ENCODE measurements at places on chromosomes 5 and 9.

GRCh38 chr5:2779459-2779858, 28.0 kb upstream of the IRX2 start:
- no peak overlapping the region for H3K27ac ChIP-seq
- H3K27me3 ChIP-seq, result no peaks in the 10 kb centered on the region
- no peak overlapping the region for H3K4me3 ChIP-seq
- no peak for DNase-seq

DNA sequence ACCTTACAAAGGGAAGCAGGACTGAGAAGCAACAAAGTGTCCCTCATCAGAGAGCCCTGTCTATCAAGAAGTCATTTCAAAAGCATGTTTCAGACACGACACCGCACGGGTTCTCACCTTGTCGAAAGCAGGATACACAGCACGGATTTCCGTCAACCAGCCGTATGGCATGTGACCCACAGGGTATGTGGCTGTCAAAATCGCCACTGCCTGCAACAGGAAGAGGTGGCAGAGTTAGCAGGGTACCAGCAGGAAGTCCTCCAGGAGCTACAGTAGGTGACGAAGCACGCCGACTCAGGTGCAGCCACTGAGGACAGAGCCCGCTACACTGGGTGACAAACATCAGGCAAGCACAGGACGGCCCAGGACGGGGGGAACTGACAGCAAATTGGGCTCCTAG, 81.2 kb downstream of the OTULIN start:
- H3K27me3 ChIP-seq, result no peaks in the 10 kb centered on the region
- H3K4me1 ChIP-seq, result 0 out of 2 replicates have a peak, but pooled peaks cover 2% of the 10 kb centered on the region
- H3K36me3 ChIP-seq, result peaks cover 2% of the 10 kb centered on the region
- DNase-seq, result no peak
- no peak overlapping the region for H3K27ac ChIP-seq

DNA sequence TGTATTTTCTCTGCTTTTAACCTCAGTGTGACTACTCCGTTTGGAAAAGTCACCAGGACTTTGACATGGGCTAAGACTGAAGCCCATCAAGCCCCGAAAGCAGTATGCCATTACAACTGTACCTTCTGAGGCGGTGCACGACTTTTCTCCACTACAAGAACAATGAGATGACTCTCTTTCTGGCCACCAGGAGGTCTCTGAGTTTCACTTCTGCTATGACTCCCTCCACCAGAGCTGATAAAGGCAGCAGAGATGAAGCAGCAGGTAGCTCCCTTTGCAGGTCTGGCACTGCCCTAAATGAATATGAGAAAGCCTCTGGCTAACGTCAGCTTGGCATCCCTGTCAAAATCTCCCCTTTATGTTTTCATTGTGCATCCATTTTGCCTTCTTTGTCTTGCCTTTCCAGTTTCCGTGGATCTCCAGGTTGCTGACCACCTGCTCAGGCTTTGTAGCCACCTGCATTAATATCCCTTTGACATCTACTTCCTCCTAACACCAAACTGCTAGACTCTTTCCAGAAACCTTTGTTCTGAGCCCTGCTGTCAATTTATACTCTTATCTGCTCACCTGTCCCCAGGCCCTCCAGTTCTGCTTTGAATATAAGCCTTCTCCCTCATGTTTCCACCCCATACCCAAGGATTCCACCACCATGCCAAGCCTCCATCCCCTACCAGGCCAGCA, 221.7 kb downstream of the ZNF608 start:
- peaks cover 7% of the 10 kb centered on the region for H3K4me1 ChIP-seq
- no peak overlapping the region for H3K27ac ChIP-seq

- H3K27ac ChIP-seq, result peak overlapping the region; percentile 10
- H3K4me3 ChIP-seq, result peak overlapping the region; percentile 74
- H3K36me3 ChIP-seq, result no peaks in the 10 kb centered on the region
These were observed 432 bp downstream of the STARD4 start for GRCh38 chr5:111511831-111512374.

DNA sequence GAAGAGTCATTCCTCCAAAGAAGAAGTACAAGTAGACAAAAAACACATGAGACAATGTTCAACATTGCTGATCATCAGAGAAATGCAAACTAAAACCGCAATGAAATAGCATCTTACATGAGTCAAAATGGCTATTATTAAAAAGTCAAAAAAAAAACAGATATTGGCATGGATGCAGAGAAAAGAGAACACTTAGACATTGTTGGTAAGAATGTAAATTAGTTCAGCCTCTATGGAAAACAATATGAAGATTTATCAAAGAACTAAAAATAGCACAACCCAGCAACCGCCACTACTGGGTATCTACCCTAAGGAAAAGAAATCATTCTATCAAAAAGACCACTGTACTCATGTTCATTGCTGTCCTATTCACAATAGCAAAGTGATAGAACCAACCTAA, 157.5 kb downstream of the CHSY3 start:
- no peak for DNase-seq
- H3K27ac ChIP-seq, result no peak overlapping the region
- no peaks in the 10 kb centered on the region for H3K27me3 ChIP-seq
- no peaks in the 10 kb centered on the region for H3K36me3 ChIP-seq
- no peak overlapping the region for H3K4me3 ChIP-seq
- H3K4me1 ChIP-seq, result no peaks in the 10 kb centered on the region

- DNase-seq, result no peak
- H3K36me3 ChIP-seq, result no peaks in the 10 kb centered on the region
- no peak overlapping the region for H3K27ac ChIP-seq
- H3K4me1 ChIP-seq, result no peaks in the 10 kb centered on the region
- H3K27me3 ChIP-seq, result no peaks in the 10 kb centered on the region
These were observed 30.4 kb downstream of the NUDT12 start for GRCh38 chr5:103532086-103532734.

DNA sequence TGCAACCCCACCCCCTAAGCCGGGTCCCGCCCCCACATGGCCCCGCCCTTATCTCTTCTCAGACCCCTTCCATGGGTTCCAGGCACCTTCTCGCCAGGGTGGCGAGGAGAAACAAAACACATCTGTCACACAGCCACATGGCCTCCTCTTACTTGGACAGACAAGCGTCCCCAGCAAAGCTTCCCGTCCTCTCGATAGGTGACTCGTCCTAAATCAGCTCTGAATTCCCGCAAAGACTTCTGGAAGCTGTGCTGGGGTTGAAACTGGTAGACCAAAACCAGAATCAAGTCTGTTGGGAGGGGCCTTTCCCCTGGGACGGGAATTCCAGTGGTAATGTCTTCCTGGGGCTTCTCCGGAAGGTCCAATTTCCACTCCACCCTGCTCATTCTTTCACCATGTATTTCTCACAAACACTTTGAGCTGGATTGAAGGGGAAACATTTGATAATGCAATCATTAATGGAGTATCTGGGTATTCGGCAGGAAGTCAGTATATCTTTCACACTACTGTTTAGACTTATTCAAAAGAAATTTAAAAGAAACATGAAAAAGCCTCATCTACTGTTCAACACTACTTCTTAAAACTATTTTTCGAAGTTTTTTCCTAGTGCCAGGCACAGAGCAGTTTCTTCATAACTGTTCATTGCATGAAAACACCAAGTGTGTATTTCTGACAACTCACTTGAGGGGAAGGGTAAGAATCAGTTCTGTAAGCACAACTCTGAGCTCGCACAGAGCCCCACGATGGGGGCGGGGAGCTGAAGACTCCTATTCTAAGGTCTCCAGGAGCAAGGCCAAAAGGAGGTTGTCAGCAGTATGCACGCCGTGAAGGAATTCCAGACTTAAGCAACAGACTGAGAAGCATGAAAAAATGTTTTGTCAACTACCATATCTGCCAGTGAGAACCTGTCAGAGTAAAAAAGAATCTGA, 644 bp upstream of the CTNNAL1 start:
- H3K36me3 ChIP-seq, result peaks cover 2% of the 10 kb centered on the region
- DNase-seq, result peak; percentile 78
- H3K27ac ChIP-seq, result peak overlapping the region; percentile 84
- no peaks in the 10 kb centered on the region for H3K27me3 ChIP-seq
- peak overlapping the region; percentile 56 for H3K4me3 ChIP-seq

- no peak overlapping the region for H3K27ac ChIP-seq
- H3K36me3 ChIP-seq, result no peaks in the 10 kb centered on the region
- H3K4me1 ChIP-seq, result peaks cover 5% of the 10 kb centered on the region
- no peaks in the 10 kb centered on the region for H3K27me3 ChIP-seq
- DNase-seq, result peak; percentile 28
- H3K4me3 ChIP-seq, result no peak overlapping the region
These were observed 26.3 kb downstream of the SEMA5A start for GRCh38 chr5:9519537-9519936.

DNA sequence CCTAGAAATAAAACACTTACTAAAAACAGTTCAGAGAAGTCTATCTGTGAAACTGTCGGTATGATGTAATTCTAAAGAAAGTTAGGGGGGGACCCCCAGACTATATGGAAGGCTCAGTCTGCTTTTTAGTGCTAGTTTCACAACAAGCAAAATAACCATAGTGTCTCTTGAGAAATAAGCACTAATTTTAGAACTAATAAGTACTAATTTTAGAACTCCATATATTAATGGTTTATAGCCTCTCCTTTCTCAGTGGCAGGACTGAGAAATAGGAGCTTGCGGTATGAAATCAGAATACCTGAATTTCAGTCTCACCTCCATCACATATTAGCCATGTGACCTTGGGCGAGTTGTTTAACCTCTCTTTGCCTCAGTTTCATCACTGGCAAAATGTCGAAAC, 1.4 kb upstream of the PHF24 start:
- H3K4me3 ChIP-seq, result no peak overlapping the region

GRCh38 chr5:90940227-90940995, 381.8 kb downstream of the ADGRV1 start:
- H3K4me3 ChIP-seq, result no peak overlapping the region
- no peak overlapping the region for H3K27ac ChIP-seq
- H3K36me3 ChIP-seq, result no peaks in the 10 kb centered on the region

DNA sequence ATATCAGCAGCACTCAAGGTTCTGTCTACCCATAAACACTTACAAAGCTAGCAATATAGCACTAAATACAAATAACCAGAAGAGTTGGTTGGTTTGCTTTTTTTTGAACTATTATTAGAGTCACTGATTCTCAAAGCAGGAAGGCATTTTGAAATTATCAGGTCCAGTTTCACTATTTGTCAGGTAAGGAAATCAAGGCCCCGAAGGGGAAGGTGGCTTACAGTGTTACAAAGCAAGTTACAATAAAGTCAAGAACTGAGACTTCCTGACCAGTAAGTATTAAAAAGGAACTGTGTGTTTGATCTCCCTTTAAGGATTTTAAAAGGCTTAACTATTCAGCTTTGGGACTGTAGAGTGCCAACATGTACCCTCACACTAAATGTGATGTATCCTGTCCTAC, 10.8 kb downstream of the C5orf15 start:
- no peak overlapping the region for H3K4me3 ChIP-seq
- peaks cover 12% of the 10 kb centered on the region for H3K36me3 ChIP-seq
- H3K27ac ChIP-seq, result no peak overlapping the region
- H3K4me1 ChIP-seq, result peaks cover 5% of the 10 kb centered on the region

DNA sequence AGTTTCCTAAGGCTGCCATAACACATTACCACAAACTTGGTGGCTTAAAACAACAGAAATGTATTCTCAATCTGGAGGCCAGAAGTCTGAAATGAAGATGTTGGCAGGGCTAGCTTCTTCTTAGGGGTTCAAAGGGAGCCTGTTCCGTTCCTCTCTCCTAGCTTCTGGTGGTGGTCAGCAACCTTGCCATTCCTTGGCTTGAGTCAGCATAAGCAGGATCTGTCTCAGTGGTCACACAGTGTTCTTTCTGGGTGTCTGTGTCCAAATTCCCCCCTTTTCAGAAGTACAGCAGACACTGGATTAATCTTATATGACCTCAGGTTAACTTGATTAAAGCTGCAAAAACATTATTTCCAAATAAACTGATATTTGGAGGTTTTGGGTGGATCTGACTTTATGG, 2.1 kb upstream of the OSMR start:
- H3K4me3 ChIP-seq, result no peak overlapping the region
- H3K27me3 ChIP-seq, result no peaks in the 10 kb centered on the region
- peaks cover 10% of the 10 kb centered on the region for H3K4me1 ChIP-seq

- peaks cover 31% of the 10 kb centered on the region for H3K4me1 ChIP-seq
- no peaks in the 10 kb centered on the region for H3K36me3 ChIP-seq
- H3K4me3 ChIP-seq, result no peak overlapping the region
- H3K27ac ChIP-seq, result peak overlapping the region; percentile 9
- no peaks in the 10 kb centered on the region for H3K27me3 ChIP-seq
- DNase-seq, result peak; percentile 44
These were observed 644.9 kb downstream of the CCDC171 start for GRCh38 chr9:16197578-16198370.

DNA sequence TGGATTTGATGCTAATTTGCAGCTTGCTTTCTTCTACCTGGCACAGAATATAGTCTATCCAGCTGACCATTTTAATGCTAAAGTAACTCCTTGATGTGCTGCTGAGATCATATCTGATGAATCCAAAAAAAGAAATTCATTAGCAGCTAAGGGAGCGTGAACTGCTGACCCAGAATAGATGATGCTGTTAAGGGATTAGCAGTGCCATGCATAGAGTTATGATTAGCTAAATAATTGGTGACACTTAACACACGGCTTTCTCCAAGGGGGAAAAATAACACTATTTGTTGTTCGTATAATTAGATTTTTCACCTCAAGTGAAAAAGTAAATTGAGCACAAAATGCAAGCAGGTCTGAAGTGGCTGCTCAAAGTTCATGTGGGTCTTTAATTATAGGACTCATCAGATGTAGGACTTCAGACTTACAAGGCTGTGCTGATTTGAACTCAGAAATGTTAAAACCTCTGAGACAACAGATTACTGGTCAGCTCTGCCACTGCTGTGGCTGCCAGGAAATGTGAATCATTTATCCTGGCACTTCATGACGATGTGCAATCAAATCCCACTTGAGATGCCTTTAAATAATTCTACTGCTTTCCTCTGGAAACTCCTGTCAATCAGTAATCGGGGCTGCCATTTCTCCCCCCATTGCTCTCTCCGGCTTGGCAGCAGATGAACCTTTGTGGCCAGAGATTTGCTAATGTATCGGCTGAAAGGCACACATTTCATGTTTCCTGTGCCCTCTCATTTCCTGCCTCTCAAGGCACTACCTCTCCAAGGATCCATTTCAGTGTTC, 291.6 kb upstream of the C9orf72 start:
- no peaks in the 10 kb centered on the region for H3K36me3 ChIP-seq
- no peak overlapping the region for H3K27ac ChIP-seq
- no peaks in the 10 kb centered on the region for H3K4me1 ChIP-seq
- no peaks in the 10 kb centered on the region for H3K27me3 ChIP-seq

DNA sequence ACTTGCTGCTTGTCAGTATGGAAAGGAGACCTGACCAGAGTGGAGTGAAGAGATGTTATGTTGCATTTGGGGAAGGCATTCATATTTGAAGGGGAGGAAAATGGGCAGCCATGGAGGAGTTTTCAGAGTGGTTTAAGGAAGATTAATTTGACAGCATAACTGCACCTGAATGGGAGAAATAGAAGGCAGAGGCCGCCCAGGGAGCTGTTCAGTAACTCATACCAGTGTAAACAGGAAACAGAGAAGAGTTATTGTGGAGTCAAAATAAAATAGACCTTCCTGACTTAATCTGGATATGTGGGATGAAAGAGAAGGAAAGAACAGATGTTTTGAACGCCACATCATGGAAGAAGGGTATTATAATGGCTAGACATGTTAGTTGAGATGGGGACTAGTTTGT, 13.4 kb downstream of the SLC44A1 start:
- H3K4me1 ChIP-seq, result peaks cover 8% of the 10 kb centered on the region
- H3K27me3 ChIP-seq, result no peaks in the 10 kb centered on the region
- DNase-seq, result no peak
- no peak overlapping the region for H3K27ac ChIP-seq
- no peaks in the 10 kb centered on the region for H3K36me3 ChIP-seq
- H3K4me3 ChIP-seq, result no peak overlapping the region

Measured in IMR-90 (cell line).